ENCODE measurements at places on chromosomes 2 and 18.

GRCh38 chr2:222490131-222490530 is 65.8 kb downstream of the SGPP2 start:
- DNase-seq, result no peak

DNA sequence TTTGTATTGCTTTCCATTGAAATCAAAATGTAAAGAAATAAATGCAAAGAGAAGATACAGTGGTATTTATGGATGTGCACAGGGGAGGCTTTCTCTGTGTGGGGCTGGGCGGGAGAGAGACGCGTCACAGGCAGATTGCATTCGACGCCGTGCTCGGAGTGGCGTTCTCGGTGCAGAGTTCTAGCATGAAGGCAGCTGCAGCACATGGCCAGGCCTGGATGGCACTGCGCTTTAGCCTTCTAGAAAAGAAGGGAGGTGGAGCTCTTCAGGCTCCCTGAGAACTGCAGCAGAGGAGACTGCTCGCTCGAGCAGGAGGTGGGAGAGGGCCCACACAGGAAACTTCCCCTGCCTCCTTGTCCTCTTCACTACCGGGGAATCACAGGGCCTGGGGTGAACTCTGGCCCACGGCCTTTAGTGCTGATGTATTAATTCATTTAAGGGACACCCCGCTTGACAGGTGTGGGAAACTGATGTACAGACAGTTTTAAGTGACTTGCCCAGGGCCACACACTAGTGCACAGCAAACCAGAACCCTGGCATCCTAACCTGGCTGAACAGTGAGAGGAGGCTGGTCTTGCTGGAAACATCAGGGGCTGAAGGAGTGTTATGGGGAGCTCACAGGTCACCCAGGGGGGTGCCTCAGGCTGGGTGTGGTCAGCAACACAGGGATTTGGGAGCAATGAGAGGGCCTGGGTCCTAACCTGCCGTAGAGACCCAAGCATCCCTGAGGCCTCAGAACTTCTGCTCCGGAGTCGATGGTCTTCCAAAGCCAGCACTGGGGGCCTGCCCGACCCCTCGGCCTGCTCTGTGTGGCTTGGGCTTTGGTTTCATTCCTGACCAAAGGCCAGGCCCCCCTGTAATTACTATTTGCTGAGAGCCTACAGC is 199.9 kb downstream of the HDAC4 start:
- no peak for DNase-seq

DNA sequence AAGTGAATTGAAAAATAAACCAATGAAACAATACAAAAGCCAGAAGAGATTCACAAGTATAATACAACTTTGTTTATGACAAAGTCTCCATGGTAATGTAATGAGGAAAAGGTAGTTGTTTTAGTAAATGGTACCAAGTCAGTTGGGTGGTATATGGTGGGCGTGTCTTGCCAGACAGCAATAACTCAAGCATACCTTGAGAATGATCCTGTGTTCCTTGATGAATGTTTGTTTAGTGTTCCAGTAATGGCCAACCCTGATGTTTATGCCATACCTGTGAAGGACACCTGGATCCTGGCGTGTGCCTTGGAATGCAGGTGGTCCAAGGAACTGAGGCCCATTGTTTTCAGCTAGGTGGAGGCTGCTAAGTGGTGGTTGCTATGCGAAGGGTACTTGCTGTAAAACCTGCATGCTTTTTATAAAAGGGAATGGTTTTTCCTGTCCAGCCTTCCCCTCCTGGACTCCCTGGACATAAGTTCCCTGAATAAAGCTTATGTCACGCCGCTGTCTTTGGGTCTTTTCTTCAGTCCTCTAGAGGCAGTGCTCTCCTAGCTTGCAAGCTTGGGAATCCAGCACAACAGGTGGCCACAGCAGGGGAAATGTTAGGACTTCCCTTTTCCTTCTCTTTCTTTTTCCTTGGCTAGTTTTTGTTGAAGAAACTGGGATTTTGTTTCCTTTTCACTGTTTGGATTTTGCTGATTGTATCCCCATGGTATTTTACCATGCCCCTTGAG is 54.7 kb downstream of the MTA3 start:
- DNase-seq, result no peak

GRCh38 chr2:172351586-172351985 is 75.8 kb upstream of the ITGA6 start:
- no peak for DNase-seq

- no peak for DNase-seq
Measured at GRCh38 chr2:64992990-64993389, 3.8 kb downstream of the SLC1A4 start.

GRCh38 chr2:56589835-56590234 is 406.0 kb downstream of the CCDC85A start:
- no peak for DNase-seq

DNA sequence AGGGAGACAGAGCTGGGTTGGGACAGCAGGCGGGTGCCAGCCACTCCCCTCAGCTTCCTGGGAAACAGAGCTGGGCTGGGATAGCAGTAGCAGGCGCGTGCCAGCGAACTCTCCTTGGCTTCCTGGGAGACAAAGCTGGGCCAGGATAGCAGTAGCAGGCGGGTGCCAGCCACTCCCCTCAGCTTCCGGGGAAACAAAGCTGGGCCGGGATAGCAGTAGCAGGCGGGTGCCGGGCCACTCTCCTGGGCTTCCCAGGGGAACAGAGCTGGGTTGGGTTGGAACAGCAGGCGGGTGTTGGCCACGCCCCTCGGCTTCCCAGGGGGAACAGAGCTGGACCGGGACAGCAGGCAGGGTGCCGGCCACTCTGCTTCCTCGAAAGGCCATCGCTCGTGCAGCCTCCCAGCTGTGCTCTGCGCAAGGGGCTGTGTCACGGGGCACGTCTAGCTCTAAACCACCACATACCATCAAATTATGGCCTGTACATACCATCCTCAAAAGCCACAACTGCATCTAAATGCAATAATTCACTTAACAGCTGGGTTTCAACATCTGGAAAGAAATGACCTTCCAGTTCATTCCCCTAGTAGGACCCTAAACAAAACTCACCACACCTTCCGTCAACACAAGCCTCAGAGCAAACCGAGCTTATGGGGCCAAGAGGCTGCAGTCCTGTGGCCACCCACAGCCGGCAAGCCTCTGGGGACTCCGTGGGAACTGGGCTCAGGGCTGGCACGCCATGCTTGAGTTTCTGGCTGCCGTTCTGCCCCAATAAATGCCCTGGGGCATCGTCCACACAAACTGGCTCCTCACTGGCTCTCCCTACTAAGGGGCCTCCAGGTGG is 228.3 kb downstream of the TWIST2 start:
- DNase-seq, result no peak

- DNase-seq, result no peak
Measured at GRCh38 chr2:47658646-47659320, 124.2 kb upstream of the MSH6 start.

GRCh38 chr18:79819968-79820351 is 22.2 kb downstream of the KCNG2 start:
- DNase-seq, result no peak

- no peak for DNase-seq
Measured at GRCh38 chr2:189900726-189901125, 116.5 kb downstream of the PMS1 start.

DNA sequence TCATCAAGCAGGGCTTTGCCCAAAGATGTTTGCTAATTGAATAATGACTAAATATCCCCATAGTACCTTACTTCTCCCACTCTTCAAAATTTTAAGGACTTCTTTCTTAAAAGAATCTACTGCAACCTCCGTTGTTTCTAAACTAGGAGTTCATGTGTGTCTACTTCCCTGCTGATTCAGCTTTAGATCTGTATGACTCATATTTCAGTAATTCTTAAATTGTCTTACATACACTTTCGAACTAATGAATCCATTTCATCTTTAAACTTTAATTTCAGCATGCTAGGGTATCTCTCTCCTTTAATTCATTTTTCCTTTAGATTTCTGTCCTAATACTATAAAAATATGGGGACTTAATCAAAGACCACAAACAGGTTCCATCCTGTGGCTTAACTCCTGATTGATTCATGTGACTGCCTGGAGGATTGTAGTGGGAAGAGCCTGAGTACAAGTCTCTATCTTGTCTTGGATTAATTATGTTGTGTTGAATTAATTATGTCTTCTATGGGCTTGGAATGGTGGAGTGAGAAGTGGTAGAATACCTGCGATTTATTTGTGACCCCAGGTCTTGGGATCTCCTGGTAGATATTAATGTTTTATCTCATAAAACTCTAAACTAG is 24.9 kb upstream of the COL5A2 start:
- DNase-seq, result no peak

DNA sequence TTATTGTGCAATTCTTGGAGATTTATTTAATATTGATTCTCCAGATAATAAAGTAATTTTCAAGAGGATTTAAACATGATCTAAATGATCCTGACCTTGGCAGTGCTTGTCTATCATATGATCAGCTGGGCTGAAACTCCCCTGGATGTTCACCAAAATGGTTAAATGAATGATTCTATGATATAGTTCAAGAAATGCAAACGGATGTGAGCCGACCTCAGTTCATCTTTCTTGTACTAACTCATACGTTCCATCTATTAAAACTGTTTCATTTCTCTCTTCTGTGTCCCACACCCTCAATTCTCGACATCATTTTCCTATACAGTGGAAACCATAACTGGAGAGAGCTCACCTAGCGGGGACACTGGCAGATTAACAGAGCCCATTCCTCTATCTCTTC is 281.7 kb upstream of the CCDC68 start:
- no peak for DNase-seq

GRCh38 chr2:144152817-144153271 is 367.1 kb downstream of the ZEB2 start:
- DNase-seq, result peak; percentile 12

GRCh38 chr2:65751408-65751807 is 319.0 kb upstream of the SPRED2 start:
- DNase-seq, result no peak

GRCh38 chr2:58432491-58433170 is 191.5 kb upstream of the FANCL start:
- DNase-seq, result no peak

All from amniotic stem cell (primary cell).